Activated CD4-positive, alpha-beta T cell treated with anti-CD3 and anti-CD28 coated beads, Interleukin-2, amount 50 U/mL, for 4 hours (primary cell): ENCODE measurements at places on chromosomes 5 and 9.

DNA sequence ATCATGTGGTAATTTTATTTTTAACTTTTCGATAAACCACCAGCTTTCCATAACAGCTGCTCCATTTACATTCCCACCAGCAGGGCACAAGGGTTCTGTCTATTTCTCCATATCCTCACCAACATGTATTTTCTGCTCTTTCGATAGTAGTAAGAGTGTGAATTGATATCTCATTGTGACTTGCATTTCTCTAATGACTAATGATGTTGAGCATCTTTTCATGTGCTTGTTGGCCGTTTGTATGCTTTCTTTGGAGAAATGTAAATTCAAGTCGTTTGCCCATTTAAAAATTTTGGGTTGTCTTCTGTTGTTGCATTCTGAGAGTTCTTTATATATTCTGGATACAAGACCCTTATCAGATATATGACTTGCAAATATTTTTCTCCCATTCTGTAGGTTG, 45.9 kb downstream of the PSD2 start:
- DNase-seq, result no peak

DNA sequence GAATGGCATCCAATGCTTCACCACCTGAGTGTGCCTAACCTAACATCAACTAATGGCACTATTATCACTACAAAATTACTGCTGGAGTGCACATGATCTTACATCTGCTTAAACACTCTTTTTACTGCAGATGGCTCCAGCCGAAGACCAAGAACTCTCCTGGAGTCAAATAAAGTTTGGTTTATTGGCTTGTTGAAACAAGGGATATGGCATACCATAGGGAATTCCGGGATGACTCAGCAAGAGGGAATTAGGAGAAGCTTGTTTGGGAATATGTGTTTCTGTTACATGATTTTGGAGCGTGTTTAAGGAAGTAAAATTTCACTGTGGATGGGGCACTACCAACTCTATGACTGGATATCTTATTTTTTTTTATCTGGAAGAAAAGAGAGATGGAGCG, 872.6 kb downstream of the DTWD2 start:
- no peak for DNase-seq

DNA sequence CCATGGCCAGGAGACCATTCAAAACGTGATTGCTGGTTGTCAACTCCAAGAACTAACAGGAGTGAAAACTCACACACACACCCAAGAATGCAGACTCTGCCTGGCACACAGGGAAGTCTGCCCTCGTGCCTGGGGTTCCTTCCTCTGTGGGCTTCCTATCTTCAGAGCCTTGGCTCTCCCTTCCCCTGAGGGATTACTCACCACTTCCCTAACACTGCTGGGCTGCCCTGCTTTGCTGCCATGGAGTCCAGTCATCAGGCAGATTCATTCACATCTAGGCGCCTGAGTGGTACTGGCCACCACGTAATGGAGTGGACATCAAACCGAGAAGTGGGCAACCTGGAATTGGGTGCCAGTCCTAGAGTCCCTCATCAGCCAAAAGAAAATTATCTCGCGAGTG, 76.4 kb upstream of the PRSS3 start:
- DNase-seq, result no peak

DNA sequence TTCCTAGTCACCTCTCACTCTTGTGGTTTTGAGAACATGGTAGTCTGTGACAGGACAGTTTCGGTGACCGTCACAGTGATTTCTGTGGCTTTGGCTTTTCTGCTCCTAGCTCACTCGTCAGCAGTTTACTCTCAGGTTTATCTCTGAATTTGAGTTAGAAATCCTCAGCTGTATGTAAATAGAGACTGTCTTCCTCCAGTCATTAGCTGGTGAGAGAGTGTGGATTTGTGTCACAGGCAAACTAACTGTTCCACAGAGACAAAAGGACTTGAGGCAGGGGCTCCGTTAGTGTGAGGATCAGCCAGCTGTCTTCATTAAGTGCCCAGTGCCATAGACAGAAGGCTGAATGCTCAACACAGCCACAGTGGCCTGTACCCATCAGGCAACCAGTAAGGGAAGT, 131.4 kb downstream of the CD180 start:
- no peak for DNase-seq

DNA sequence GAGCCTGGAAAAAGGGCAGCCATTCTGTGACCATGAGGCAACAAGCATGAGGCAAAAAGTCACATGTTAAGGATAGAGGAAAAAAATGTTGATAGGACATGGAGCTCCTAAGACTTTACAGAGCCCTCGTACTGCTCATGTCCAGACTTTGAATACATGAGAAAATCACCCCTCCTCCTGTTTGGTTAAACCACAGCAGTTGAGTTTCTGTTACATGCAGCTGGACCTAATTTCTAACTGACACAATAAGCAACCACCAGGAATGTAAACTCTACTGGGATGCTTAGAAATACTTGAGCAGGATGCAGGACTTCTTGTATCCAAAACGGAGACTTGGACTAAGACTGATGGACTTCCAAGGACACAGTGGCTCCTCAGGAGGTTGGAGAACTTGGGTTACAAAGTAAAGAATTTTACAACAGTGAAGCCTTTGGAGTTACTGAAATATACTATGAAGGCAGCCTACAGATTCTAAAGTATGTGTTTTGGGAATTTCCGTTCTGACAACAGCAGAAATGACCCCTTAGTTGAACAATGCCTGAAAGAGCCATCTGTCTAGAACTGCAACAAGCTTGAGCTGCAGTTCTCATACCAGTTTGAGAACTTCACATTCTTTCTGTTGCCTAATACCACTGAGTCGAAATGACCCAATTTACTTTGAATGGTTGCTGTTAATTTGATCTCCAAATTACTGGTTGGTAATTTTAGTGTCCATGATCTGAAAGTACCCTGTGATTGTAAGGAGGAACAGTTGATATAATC, 268.9 kb downstream of the PIK3R1 start:
- DNase-seq, result no peak

- DNase-seq, result no peak
These were observed 1.4 kb downstream of the BAAT start for GRCh38 chr9:101383361-101383760.

- DNase-seq, result no peak
These were observed 77.2 kb downstream of the MRPS30 start for GRCh38 chr5:44885903-44886302.

DNA sequence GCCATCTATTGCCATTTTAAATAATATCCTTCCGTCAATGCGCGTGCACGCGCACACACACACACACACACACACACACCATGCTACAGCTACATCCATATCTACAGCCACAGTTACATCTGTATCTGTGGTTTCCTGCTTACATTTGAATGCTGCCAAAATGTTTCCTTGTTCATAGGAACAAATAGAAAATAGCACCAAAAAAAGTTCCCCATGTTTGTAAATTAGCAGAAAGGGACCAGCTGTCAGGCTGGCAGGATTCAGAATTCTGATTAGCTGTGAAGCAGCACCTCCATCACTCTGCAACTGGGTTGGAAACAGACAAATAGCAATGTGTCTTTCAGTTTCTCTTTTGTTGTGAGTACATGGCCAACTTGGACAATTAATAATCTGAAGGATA, 601.5 kb downstream of the IRX1 start:
- DNase-seq, result no peak

DNA sequence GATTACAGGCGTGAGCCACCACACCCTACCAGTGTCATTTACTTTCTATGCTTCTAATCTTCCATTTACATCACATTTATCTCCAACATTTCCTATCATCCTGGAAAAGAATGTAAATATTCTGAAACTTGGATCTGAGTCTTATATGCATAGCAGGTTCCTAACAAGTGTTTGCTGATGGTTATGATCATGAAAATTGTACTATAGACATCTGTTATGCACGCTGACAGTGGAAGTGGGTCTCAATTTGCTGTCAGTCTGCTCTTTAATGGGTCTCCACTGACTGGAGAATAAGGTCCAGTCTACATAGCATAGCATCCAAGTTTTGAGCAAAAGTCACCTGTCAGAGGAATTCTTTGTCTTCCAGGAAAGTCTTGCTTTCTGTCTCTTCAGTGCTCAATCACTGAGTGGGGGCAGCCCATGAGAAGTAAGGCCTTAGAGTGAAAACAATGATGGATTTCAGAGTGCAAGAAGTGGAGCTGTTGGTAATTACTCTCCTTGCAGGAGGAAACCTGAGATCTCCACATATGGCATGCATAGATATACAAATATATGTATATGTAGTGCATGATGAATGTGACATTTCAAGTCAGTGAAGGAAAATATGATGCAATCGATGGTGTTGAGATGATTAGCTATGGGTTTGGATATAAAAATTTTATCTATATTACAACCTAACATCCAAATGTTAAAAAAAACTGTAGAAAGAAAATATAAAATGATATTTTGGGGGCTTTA, 29.2 kb upstream of the MSANTD3 start:
- no peak for DNase-seq

DNA sequence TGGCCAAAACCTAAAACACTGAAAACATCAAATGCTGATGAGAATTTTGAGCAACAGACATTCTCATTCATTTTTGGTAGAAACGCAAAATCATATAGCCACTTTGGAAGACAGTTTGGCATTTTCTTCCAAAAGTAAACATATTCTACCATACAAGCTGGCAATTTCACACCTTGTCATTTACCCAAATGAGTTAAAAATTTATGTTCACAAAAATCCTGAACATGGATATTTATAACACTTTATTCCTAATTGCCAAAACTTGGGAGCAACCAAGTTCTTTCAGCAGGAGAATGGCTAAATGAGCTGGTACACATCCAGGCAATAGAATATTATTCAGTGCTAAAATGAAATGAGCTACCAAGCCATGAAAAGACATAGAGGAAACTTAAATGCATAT, 1270.1 kb upstream of the ACO1 start:
- no peak for DNase-seq

GRCh38 chr5:147567917-147568598, 58.2 kb upstream of the DPYSL3 start:
- no peak for DNase-seq

- DNase-seq, result no peak
These were observed 71.6 kb downstream of the CFAP90 start for GRCh38 chr5:7779019-7780005.

DNA sequence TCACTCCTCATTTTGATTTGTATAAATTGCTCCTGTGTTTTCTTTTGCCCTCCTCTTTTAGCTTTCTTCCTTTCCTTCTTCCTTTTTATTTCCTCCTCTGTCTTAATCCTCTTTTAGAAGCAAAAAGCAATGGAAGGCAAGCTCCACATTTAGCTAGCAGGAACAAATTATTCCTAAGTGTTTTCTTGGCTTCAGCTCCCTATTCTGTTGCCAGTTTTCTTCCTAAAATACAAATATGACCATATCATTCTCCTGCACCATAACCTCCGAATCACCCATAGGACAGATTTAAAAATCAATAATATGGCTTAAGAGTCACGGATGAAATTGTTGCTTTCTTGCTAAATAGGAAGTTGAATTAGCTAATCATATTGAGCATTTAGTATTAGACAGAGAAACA, 49.4 kb downstream of the GRIN3A start:
- no peak for DNase-seq

DNA sequence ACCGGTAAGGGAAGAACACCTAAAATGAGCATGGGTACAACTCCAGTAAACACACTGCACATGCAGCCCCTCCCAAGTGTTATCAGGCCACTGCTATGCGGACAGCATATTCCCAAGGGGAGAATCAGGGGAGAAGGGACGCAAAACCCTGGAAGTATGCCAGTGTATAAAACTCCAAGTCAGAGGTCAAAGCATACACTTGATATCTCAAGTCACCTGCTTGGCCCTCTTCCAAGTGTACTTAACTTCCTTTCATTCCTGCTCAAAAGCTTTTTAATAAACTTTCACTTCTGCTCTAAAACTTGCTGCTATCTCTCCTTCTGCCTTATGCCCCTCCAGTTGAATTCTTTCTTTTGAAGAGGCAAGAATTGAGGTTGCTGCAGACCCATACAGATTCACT, 408.1 kb downstream of the HTR1A start:
- DNase-seq, result no peak

DNA sequence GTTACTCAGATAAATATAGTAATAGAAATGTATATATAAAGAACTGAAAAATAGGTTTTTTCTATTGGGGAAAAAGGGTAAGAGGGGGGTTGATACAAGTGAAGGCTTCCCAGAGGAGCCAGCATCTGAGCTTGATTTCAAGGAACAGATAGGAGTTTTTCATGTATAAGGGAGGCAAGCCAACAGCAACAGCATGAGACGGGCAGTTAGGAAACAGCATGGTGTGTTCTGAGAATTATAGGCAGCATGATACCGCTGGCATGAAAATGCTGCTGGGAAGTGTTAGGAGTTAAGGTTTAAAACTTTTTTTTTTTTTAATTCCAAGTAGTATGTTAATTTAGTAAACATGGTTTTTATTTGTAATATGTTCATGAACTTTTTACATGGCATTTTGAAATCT, 9.7 kb downstream of the CDC37L1 start:
- DNase-seq, result no peak
